Thyroid gland (tissue), 4 donors: ENCODE measurements at places on chromosomes 6 and 20. TPM values are rescaled to one million over a fixed set of nuclear protein-coding genes. Genes with fewer than 3 reads are reported as not detected.

- no peak for DNase-seq
- H3K4me1 ChIP-seq: no peaks in the 10 kb centered on the region
- no peak overlapping the region for H3K27ac ChIP-seq
- no peaks in the 10 kb centered on the region for H3K36me3 ChIP-seq
These were observed 445.2 kb upstream of the ID4 start for GRCh38 chr6:19391926-19392325.

DNA sequence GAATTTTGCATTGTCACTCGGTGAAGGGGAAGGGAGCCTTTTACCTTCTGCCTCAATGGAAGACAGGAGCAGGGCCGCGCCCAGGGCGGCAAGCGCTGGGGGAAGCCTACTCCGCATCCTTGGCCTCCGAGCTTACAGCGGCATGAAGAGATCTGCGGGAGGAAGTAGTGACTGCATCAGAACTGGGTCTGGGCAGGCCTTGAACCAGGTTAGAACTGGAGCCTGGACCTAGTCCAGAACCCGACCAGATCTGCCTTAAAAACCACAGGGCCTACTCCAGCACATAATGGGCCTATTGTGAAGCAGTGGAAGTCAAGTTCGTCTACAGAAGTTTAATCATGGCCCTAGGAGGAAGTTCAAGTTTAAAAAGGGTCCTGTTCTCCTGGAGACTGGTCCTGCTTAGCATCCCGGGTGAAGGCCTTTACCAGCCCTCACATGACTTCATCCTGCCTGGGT, 3.1 kb downstream of the COL12A1 start:
- no peak for DNase-seq
- H3K36me3 ChIP-seq: no peaks in the 10 kb centered on the region
- no peak overlapping the region for H3K27ac ChIP-seq
- H3K4me3 ChIP-seq: no peak overlapping the region
- H3K4me1 ChIP-seq: peaks cover 44% of the 10 kb centered on the region
- H3K27me3 ChIP-seq: no peaks in the 10 kb centered on the region

DNA sequence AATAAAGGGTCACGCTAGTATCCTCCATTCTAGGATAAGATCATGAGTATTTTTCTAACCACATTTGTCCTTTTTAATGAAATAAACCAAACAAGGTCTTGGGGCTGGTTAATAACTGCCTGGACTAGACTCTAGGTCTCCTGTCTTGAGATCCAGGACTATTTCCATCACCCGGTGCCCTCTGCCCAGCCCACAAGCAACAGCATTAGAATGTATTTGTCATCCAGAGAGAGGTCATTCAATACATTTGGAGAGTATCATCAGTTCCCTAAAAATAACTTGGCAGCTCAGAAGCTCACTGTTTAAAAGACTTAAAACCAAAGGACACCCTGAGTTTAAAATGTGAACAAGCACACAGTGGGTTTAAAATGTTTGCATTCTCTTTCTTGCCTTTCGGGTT, 4.4 kb upstream of the RBM24 start:
- H3K4me1 ChIP-seq: no peaks in the 10 kb centered on the region
- H3K36me3 ChIP-seq: no peaks in the 10 kb centered on the region
- no peak for DNase-seq

DNA sequence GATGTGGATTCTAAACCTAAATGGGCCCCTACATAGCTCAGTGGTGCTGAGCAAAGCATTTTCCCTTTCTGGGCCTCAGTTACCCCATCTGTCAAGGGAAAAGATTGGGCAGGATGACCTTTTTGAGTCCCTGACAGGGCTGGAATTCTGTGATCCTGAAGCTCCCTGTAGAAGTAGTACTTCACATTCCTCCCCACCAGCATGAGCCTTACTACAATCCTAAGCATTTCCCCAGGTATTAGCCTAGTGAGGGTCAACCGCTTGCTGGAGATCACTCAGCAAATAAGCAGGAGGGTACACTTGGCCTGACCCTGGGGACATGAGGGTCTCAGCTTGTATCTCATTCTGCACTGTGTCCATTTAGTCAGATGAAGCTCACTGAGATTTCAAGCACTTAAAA, 13.4 kb downstream of the NDRG3 start:
- H3K27ac ChIP-seq: no peak overlapping the region
- no peak for DNase-seq
- no peaks in the 10 kb centered on the region for H3K36me3 ChIP-seq
- no peaks in the 10 kb centered on the region for H3K27me3 ChIP-seq

GRCh38 chr6:136772685-136773472, 19.4 kb downstream of the MAP3K5 start:
- peak overlapping the region; percentile 71 for H3K27ac ChIP-seq
- no peak overlapping the region for H3K4me3 ChIP-seq
- DNase-seq: peak; percentile 59
- no peaks in the 10 kb centered on the region for H3K36me3 ChIP-seq
- H3K27me3 ChIP-seq: no peaks in the 10 kb centered on the region
- H3K4me1 ChIP-seq: peaks cover 58% of the 10 kb centered on the region

DNA sequence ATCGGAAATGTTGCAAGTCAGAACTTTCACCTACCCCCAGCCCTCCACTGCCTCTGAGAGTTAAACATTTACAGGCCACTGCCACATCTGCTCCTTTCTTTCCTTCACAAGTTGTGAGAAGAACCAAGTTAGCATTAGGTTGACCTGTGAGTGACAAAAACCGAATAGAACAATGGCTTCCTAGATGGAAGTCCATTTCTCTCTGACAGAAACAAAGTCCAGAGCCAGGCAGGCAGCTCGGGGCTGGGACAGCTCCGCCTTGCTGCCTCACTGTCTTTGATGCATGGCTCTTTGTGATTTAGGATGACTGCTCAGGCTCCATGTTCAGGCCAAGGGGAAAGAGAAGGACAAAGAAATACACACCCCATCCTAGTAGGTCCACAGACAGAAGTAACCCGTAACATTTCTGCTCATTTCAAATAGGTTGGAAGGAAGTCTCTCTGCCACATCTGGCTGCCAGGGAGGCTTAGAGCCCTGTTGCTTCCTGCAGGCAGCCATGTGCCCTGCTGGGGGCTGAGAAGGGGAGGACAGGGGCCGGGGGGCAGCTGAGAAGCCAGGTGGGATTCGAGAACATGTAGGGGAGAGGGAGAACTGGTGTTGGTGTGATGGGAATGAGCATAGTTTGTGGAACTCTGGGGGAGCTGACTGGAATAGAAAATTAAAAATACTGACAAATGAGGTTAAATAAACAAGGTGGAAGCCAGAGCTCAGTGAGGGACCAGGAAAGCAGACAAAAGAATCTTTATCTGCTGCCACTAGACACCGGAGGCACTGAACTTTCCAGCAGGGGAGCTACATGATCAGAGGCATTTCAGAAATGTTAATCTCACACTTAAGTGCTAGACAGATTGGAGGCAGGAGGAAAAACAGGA, 19.5 kb upstream of the IER3 start:
- H3K27me3 ChIP-seq: no peaks in the 10 kb centered on the region
- peak; percentile 72 for DNase-seq
- no peak overlapping the region for H3K4me3 ChIP-seq
- peak overlapping the region; percentile 88 for H3K27ac ChIP-seq
- no peaks in the 10 kb centered on the region for H3K36me3 ChIP-seq
- H3K4me1 ChIP-seq: peaks cover 78% of the 10 kb centered on the region

GRCh38 chr6:151749341-151749740, 58.1 kb upstream of the ESR1 start:
- no peak overlapping the region for H3K27ac ChIP-seq
- no peaks in the 10 kb centered on the region for H3K27me3 ChIP-seq
- no peaks in the 10 kb centered on the region for H3K4me1 ChIP-seq
- H3K36me3 ChIP-seq: no peaks in the 10 kb centered on the region

DNA sequence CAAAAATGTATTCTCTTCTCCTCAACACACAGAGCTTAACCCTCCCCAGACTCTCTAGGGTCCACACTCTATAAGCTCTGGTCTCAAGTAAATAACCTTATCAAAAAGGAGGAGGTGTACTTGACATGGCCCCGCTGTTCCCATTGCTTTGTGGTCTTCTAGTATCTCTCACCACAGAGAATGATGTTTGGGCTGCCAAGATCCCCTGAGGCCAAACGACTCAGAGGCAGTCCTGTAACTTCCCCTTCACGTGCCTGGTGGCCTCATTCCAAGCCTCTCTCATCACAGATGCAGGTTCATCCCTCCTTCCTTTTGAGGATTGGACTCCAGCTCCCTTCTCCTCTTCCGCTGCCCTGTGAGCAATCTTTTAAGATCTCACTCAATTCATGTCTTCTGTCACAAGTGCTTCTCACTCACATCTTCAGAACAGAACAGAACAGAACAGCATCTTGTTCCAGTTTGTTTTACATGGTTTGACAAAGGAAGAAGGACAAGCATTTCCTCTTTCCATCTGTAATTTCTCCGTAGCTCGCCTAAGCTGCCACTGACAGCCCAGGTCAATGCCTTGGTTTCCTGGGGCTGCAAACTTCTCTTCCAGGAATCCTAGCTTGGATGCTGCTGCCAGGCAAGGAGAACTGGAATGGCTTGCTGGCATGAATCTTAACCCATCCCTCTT, 541.5 kb downstream of the CD83 start:
- no peak for DNase-seq
- H3K36me3 ChIP-seq: no peaks in the 10 kb centered on the region
- no peaks in the 10 kb centered on the region for H3K27me3 ChIP-seq
- no peak overlapping the region for H3K4me3 ChIP-seq
- H3K4me1 ChIP-seq: peaks cover 17% of the 10 kb centered on the region
- H3K27ac ChIP-seq: no peak overlapping the region

GRCh38 chr20:20440886-20441658, 73.2 kb downstream of the INSM1 start:
- no peak for DNase-seq
- no peak overlapping the region for H3K27ac ChIP-seq
- no peaks in the 10 kb centered on the region for H3K4me1 ChIP-seq
- peaks cover 3% of the 10 kb centered on the region for H3K36me3 ChIP-seq
- H3K27me3 ChIP-seq: no peaks in the 10 kb centered on the region
- H3K4me3 ChIP-seq: no peak overlapping the region

DNA sequence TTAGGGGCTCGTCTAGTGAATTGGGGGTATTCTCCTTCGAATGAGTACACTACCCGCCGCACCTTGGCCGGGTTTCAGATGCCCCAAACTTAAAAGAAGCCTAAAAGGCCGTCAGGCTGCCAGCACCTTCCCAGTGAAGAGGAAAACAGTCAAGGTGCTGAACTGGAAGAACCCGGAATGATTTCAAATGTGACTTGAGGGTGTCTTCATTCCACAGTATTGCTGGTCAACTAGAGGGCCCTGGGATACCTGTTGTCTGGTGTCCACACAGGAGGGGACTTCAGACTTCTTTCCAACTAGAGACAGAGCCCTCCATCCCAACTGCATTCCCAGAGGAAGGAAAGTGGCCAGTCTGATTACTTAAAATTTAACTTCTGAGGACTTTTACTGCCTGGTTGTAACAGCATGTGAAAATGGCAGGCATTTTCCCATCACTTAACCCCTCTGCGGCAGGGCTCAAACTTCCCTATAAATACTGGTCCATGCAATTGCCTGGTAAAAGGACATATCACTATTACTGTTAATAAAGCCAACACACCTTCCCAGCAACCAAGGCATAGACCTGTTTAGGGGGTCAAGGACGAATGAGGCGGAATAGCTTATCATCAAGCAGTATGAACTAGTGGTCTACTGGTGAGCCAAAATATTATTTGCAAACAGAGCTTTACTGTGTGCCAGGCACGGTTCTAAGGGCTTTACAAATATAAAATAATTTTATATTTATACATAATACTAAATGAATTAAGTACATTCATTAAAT, 651 bp upstream of the SAMHD1 start:
- peak overlapping the region; percentile 68 for H3K27ac ChIP-seq
- DNase-seq: no peak
- no peaks in the 10 kb centered on the region for H3K36me3 ChIP-seq
- peaks cover 22% of the 10 kb centered on the region for H3K4me1 ChIP-seq

GRCh38 chr6:28140616-28141015, 1.1 kb upstream of the ZKSCAN8 start:
- peaks cover 3% of the 10 kb centered on the region for H3K36me3 ChIP-seq
- no peak for DNase-seq
- peaks cover 22% of the 10 kb centered on the region for H3K4me1 ChIP-seq
- H3K4me3 ChIP-seq: no peak overlapping the region
- H3K27ac ChIP-seq: no peak overlapping the region
- H3K27me3 ChIP-seq: no peaks in the 10 kb centered on the region

DNA sequence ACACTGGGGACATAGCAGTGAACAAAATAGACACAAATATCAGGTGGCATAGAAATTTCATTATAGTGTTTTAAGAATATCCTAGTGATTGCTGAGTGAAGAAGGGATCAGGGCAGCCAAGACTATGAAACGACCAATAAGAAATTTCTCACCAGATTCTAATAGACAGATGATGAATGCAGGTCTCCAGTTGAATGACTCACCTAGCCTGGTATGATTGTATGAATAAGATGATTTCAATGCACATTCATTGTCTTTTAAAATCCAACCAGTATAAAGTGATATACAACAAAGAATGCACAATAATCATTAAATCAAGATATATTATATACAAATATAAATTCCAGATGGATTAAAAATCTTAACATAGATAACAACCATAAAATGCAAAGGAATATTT, 124.5 kb upstream of the TENT5A start:
- H3K27ac ChIP-seq: no peak overlapping the region
- no peaks in the 10 kb centered on the region for H3K27me3 ChIP-seq
- no peaks in the 10 kb centered on the region for H3K36me3 ChIP-seq
- no peaks in the 10 kb centered on the region for H3K4me1 ChIP-seq
- DNase-seq: no peak
- H3K4me3 ChIP-seq: no peak overlapping the region

- H3K36me3 ChIP-seq: no peaks in the 10 kb centered on the region
- H3K4me3 ChIP-seq: no peak overlapping the region
- peak overlapping the region; percentile 45 for H3K27ac ChIP-seq
These were observed 68.8 kb downstream of the TSHZ2 start for GRCh38 chr20:53040693-53041589.

DNA sequence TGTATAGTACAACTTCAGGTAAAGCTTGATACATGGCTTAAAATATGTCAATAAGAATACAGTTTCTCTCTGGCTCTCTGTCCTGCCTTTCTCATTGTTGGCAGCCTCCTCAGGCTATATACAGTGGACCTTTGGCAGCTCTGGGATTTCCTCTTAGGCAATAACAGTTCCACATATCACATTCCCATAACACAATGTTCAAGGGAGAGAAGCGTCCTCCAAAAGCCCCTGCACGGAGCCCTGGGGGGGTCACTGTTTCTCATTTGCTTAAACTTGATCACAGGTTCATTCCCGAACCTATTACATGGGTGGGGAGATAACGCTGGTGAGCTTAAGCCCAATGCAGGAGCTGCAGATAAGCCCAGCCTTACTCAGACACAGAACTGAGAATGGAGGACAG, 4.4 kb upstream of the FLRT3 start:
- H3K4me1 ChIP-seq: no peaks in the 10 kb centered on the region
- no peaks in the 10 kb centered on the region for H3K36me3 ChIP-seq
- no peaks in the 10 kb centered on the region for H3K27me3 ChIP-seq
- no peak for DNase-seq
- no peak overlapping the region for H3K4me3 ChIP-seq

GRCh38 chr6:52306972-52307870, 22.7 kb upstream of the MCM3 start:
- no peak overlapping the region for H3K27ac ChIP-seq
- no peaks in the 10 kb centered on the region for H3K36me3 ChIP-seq
- DNase-seq: peak; percentile 6
- H3K4me1 ChIP-seq: peaks cover 22% of the 10 kb centered on the region

- H3K36me3 ChIP-seq: no peaks in the 10 kb centered on the region
- no peak for DNase-seq
- H3K27me3 ChIP-seq: no peaks in the 10 kb centered on the region
These were observed 44.2 kb upstream of the MAP3K7 start for GRCh38 chr6:90631046-90631445.

Gene SIRPD
- total RNA-seq: not detected

Gene RIPPLY2
- total RNA-seq: not detected

Gene HTR1E
- total RNA-seq: 2.6 TPM

Gene SLC17A4
- total RNA-seq: not detected

Gene RIN2
- total RNA-seq: 89.4 TPM

Gene CAGE1
- total RNA-seq: 0.20 TPM

Gene DSP
- total RNA-seq: 144 TPM
